Activated T-cell treated with anti-CD3 and anti-CD28 coated beads, Interleukin-2, amount 50 U/mL, for 48 hours (primary cell): ENCODE measurements at places on chromosomes 4 and X.
A peak's percentile ranks its signal among the peaks of the same experiment; 100 is the strongest.

DNA sequence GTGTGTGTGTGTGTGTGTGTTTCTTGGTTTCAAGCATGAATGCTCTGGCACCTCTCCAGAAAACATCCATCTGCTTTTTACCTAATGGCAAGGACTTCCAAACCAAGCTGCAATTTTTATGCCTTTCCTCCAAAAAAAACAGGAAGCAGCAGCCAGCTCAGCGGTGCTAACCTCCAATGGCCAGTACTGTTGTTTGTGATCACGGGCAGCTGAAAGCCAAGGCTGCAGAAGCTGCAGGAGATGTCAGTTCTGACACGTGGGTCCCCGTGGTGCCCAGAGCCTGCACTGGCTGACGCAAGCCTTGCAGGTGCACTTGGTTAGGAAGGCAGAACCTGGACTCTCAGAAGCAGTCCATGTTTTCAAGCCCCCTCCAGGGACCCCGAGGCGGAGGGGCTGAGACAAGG, 313.6 kb upstream of the DDX53 start:
- DNase-seq = no peak

DNA sequence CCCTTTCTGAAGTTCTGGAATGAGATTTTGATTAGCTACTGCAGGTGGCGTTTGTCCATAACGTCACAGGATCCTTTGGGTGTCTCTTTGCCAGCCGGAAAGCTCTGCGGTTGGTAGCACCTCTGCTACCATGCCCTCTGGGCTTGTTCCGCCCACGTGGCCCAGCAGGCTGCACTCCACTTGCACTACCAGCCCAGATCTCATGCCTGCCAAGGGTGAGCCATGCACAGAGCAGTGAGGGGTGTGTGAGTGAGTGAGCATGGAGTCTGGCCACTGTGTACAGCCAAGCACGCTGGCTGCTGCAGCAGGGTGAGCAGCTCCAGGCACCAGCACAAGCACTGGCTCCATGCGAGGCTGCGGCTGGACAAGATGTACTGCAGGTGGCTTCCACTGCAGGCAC, 6.6 kb upstream of the HNRNPD start:
- no peak for DNase-seq

GRCh38 chr4:40536032-40536431, 93.6 kb downstream of the RBM47 start:
- no peak for DNase-seq

DNA sequence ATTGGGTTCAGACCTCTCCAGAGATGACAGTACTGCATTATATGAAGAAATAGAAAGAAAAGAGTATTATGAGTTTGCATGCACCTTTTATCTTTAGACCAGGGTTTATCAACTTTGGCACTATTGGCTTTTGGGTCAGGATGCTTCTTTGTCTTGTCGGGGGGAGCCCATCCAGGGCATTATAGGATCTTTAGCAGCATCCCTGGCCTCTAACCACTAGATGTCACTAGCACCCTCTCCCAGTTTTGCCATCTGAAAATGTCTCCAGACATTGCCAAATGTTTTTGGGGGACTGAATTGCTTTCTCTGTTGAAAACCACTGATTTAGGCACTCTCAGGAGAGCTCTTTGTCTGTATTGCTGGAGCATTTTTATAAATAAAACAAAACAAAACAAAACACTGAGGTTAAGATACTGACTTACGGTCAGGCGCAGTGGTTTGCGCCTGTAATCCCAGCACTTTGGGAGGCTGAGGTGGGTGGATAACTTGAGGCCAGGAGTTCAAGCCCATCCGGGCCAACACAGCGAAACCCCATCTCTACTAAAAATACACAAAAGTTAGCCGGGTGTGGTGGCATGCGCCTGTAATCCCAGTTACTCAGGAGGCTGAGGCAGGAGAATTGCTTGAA, 23.6 kb downstream of the CA5B start:
- peak; percentile 45 for DNase-seq

- DNase-seq = no peak
Measured at GRCh38 chr4:114271031-114271430, 291.6 kb upstream of the ARSJ start.

DNA sequence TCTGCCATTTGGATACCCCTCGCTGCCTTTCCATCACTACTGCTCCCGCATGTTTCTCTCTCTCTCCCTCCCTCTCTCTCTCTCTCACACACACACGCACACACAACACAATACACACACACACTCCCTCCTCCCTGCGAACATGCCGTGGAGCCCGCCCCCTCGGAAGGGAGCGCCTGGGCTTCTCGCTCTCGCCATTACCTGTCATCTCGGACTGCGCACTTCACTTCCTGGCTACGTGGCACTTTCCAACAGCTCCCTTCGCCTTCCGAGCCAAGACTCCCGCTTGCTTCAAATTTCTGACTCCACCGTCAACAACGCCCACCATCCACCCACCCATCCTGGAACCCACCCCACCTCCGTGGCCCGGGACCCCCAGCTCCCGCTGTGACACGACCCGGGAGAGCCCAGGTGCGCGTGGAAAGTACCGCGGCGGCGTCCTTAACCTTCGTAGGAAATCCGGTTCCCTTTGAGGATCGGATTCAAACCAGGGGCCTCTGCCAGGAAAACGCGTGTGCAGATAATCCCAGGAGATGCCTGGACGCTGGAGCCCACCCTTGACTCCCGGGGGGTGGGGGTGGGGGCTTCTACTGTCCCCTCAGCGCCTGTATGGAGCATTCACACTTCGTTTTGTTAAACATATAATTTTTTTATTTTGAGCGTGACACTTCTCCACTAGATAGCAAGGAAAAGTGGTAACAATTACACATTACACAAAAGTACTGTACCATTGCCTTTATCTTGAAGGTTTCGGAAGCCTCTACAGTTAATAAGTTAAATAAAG, 12.5 kb downstream of the ARX start:
- DNase-seq = no peak

GRCh38 chrX:18424482-18425198, 768 bp upstream of the CDKL5 start:
- peak; percentile 32 for DNase-seq

GRCh38 chrX:39820938-39821708, 276.6 kb downstream of the BCOR start:
- peak; percentile 29 for DNase-seq

- no peak for DNase-seq
Measured at GRCh38 chr4:174236359-174236758, 47.1 kb downstream of the FBXO8 start.

DNA sequence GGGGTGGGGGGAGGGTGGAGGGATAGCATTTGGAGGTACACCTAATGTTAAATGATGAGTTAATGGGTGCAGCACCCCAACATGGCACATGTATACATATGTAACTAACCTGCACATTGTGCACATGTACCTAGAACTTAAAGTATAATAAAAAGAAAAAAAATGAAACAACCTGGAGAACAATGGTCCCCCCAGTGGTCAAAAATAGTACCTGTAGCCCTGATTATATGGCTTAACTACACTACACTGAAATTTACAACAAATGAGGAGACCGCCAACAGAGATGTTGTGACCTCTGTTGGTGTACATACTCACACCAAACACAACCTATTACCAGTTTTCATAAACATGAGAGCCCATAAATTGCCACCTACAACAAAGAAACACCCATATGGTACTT, 7.3 kb upstream of the MAGEE1 start:
- DNase-seq = no peak

GRCh38 chrX:78514852-78515251, 144.3 kb downstream of the RTL3 start:
- peak; percentile 32 for DNase-seq

- no peak for DNase-seq
Measured at GRCh38 chr4:141126769-141127168, 6.5 kb downstream of the RNF150 start.

DNA sequence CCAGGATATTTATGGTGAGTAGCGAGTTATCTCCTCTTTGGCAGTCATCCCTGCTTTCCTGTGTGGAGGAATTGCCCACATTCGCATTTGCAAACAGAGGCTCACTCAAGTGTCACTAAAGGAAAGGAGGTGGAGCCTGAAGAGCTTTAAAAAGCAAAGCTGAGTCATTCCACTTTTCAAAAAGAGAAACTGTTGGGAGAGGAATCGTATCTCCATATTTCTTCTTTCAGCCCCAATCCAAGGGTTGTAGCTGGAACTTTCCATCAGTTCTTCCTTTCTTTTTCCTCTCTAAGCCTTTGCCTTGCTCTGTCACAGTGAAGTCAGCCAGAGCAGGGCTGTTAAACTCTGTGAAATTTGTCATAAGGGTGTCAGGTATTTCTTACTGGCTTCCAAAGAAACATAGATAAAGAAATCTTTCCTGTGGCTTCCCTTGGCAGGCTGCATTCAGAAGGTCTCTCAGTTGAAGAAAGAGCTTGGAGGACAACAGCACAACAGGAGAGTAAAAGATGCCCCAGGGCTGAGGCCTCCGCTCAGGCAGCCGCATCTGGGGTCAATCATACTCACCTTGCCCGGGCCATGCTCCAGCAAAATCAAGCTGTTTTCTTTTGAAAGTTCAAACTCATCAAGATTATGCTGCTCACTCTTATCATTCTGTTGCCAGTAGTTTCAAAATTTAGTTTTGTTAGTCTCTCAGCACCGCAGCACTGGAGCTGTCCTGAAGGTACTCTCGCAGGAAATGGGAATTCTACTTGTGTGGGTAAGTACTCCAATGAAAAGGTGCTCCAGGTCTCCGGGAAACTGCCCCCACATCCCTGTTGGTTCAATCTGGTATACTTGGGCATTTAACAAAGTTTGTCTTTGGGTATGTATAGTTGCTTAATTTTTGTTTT, at the start of gene EGF:
EGF (plus strand) TSS at position 178 of the 890 bp plus-strand sequence; CDS start at position 631, 453 bp downstream.
- no peak for DNase-seq

- no peak for DNase-seq
Measured at GRCh38 chr4:184590196-184590595, 59.1 kb downstream of the CASP3 start.

DNA sequence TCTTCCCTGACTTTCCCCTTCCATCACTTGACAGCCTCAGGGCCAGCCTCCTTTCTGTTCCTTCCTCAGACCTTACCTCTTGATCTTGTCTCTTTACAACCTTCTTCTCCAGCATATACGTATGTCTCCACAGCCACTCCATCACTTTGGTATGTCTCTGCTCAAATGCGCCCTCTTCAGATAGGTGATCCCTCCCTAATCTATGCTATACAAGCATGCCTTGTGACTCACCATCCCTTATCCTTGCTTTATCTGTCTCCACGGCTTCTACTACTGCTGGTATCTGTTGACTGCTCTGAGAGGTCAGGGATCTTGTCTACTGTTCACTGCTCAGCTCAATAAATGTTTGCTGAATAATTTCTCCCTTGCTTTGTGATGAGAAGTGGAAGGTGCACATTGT, 9.0 kb downstream of the ARAP2 start:
- DNase-seq = no peak

- no peak for DNase-seq
Measured at GRCh38 chr4:151097759-151098158, 1.7 kb upstream of the RPS3A start.

- no peak for DNase-seq
Measured at GRCh38 chr4:5955201-5955821, 62.4 kb upstream of the CRMP1 start.

DNA sequence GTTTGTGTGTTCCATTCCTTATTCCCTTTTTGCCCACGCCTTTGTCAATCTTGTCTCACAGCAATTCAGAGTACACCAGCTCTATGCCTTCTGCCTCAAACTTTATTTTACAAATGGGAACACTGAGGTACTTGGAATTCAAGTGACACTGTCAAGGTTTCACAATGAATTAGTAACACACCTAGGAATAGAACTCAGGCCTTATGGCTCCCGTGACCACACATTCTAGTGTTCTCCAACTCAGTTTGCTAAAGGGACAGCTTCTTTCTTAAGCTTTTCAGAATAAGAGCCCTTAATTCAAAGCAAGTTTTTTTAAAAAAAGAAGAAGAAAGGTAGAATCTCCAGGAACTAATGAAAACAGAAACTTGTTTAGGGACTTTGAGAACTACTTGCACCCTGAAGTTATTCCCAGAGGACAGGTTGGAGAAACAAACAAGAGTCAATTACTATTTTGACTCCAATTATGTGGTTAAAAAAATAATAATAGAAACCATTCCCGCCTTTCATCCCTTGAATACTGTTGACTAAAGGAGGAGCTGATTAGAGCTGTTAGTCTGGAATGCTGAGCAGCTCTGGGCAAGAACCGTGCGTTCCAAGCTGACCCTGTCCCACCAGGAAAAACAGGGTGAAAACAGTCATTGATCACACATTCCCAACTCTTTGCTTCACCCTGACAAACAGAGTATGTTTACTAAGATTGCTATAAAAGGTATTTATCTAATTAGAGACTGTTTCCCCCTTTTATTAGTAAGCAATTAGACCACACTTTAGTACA, 408.8 kb upstream of the CNKSR2 start:
- DNase-seq = no peak

- no peak for DNase-seq
Measured at GRCh38 chrX:50470103-50471031, at the start of gene DGKK. DGKK (minus strand) TSS chrX:50470825; CDS start chrX:50470678, 147 bp downstream.

- no peak for DNase-seq
Measured at GRCh38 chrX:118199997-118200396, 83.4 kb upstream of the KLHL13 start.

GRCh38 chr4:138458751-138459150, 216.6 kb upstream of the SLC7A11 start:
- no peak for DNase-seq

DNA sequence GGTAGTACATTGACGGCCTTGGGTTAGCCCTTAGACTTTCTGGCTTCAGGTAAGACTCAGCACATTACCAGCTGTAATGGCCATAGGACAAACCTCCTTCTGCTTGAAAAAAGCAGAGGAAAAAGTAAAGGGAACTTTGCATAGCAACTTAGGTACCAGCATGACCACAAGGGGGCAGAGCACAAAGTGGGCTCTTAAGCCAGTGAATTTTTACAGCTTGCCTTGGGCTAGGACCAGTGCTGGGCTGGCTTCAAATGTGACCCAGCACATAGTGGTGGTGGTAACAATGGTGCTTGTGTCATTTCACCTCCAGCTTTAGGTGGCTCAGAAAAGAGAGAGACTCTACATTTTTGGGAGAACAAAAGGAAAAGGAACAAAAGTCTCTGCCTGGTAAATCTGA, 66.1 kb downstream of the KLHL4 start:
- peak; percentile 22 for DNase-seq

DNA sequence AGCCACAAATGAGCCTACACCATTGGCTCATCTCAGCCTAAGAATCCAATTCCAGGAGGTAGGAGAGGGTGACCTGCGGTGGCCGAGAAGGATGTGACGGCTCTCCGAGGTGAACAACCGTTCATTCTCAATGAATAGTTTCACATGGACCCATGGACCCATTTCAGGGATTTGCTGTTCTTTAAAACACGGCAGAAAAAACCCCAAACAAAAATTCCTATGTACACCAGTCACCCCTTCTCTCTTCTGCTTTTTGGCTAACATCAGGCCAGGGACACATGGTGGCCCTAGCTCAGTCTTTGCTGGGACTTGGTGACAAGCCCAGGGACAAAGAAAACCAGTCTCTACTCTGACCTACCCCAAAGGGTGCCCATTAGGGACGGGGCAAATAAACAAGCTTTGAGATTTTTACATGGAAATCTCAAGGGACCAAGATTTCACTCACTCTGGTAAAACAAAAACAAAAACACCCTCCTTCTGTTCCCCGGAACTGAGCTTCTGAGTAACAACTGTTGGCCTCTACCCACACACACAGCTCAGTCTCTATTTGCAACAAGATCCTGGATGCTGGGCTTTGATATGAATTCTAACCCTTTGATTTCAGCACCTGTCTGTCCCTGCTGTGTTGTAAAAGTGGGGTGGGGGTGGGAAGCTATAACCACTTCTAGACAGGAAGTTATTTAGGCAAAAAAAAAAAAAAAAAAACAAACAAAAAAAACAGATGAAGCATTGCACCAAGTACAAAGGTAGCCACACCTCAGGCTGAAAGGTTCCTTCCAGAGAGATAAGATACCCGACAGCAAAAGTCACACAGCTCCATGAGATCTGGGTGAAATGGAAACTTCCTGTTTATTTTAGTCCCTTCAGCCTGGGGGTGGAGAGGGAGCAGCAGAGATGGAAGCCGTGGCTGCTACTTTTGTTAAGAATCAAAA, 49.0 kb downstream of the DDX3X start:
- DNase-seq = peak; percentile 33
